ENCODE measurements at places on chromosomes 1 and 21.

- DNase-seq: no peak
These were observed 19.0 kb downstream of the SLC37A1 start for GRCh38 chr21:42532466-42533181.

GRCh38 chr1:218249338-218250140 is 35.6 kb upstream of the RRP15 start:
- DNase-seq: no peak

DNA sequence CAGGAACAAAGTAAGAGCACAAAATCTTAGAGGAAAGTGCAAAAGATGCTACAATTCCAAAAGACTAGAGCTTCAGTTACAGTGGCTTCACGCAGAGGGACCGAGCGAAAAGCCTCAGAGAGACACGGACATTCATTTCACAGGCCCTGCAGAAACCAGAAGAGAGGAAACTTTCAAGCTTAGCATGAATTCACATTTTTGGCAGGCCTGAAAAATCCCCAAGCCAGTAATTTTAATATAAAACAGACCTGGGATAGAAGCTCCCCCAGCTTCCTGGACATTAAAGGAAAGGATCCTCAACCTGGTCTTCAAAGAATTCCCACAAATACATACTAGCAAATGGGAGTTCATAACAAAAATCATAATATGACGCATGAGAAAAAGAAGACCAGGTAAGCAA is 66.2 kb downstream of the HSF2BP start:
- DNase-seq: no peak

GRCh38 chr1:64539781-64540218 is 69.9 kb downstream of the CACHD1 start:
- DNase-seq: no peak

All from activated CD8-positive, alpha-beta memory T cell treated with anti-CD3 and anti-CD28 coated beads, Interleukin-2, amount 50 U/mL, for 4 hours (primary cell).